Effector CD8-positive, alpha-beta T cell (primary cell): ENCODE measurements at places on chromosomes 13 and 19.

DNA sequence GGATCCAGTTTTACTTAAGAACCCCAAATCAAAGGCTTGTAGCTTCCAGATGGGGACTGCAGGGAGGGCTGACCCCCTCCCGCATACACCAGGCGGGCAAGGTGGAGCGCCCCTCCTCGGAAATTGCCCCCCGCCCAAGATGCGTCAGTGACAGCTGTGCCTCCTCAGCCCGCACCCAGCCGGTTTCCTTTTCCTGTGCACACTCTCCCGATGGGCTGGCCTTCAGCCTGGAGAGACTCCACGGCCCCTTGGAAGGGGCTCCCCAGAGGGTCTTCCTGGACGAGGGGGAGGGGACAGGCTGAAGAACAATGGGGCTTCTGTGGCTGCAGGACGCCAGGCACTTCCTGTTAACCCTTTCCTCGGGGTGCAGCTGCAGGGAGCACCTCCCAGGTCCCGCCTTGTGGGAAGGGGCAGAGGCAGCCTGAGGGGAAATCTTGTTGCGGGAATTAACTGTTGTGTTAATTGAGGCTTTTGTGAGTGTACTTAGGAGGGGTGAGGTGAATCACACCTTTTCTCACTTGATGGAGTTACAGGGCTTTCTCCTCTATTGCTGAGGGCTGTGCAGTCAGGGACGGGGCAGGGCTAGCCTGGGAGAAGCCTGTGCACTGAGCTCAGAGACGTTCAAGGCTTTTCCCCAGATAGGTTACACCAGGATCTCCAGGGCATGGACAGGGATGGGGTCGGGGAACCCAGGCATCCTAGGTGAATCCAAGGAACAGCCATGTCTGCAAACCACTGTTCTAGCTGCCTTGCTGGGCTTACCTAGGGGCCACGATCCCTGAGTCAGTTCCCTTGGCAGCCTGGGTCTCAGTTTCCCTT, 14.3 kb downstream of the IER2 start:
- peak; percentile 19 for DNase-seq

- DNase-seq: no peak
Measured at GRCh38 chr19:8607386-8607785, 3.1 kb downstream of the ADAMTS10 start.

DNA sequence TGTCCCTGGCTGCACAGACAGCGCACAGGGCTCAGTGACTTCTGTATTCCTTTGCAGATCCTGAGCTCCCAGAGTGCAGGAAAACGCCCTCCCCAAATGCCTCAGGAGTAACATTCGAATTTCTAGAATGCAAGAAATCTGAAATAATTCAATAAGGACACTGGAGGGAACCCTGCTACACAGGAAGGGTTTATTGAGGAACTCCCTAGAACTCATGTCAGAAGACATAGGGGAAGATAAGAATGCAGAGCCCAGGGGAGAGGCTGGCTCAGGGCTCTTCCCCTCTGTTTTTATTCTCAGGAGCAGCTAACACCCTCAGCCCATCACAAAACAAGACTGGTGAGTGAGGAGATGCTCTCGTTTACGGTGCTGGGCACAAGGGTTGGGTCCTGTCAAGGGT, 6.8 kb downstream of the LILRA1 start:
- DNase-seq: no peak

GRCh38 chr19:46944918-46945628, 74.6 kb upstream of the NPAS1 start:
- DNase-seq: no peak

DNA sequence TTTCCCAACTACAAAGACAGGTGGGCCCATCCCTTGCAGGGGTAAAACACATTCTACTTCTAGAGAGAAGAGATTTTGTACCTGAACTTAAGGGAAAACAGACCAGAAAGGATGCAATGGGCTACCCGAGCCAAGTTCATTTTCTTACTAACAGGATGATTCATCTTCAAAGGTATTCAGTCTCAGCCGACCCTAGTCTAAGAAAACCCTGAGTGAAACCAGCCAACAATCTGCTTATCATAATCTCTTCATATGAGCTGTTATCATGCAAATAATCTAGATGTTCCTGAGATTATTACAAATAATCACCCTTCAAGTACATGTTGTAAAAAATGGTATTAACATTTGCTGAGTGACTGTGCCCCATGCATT, 15.6 kb downstream of the PABPC3 start:
- no peak for DNase-seq

- DNase-seq: peak; percentile 14
Measured at GRCh38 chr13:75357576-75358289, 124.2 kb downstream of the TBC1D4 start.

GRCh38 chr13:40665126-40666044, 1.1 kb downstream of the FOXO1 start:
- DNase-seq: peak; percentile 16

GRCh38 chr19:39319098-39319891, 1.4 kb downstream of the LRFN1 start:
- DNase-seq: no peak

GRCh38 chr13:26007261-26008125, 44.3 kb downstream of the SHISA2 start:
- DNase-seq: no peak

DNA sequence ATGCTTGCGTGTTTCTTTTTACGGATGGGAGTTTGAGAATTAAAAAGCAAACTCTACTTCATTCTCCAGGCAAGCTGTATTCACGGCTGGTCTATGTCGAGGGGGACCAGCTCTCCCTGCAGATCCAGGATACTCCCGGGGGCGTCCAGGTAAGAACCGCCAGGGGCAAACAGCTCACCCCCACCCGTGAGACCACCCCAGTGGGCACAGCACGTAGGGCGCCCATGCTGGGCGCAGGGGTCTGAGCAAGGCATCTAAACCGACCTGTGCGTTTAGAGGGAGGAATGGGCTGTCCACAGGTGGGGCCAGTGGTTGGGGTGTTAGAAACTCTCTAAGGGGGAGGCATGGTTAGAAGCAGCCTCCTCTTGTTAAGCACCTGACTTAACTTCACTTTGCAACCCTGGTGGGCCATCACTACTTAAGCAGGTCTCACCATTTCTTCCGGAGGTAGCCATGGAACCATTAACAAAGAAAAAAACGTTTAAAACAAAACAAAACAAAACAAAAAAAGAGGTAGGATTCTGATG, 1.0 kb downstream of the RASL11A start:
- DNase-seq: no peak

DNA sequence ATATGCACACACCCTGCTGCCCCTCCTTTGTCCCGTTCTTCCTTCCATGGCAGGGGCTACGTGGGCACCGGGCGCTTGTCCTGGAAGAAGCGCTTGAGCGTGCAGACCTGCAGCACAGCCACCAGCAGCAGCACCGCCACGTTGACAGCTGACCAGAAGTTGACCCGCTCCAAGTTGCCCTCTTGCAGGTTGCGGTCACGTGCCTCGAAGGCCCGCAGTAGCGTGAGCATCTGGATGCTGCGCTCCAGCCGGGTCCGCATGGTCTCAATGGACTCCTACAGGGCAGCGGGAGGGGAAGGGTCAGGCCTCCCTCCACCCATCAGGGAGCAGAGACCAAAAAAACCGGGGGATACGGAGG, 3.1 kb downstream of the TMED1 start:
- DNase-seq: no peak

- DNase-seq: no peak
Measured at GRCh38 chr13:100485265-100485664, 103.3 kb downstream of the GGACT start.

DNA sequence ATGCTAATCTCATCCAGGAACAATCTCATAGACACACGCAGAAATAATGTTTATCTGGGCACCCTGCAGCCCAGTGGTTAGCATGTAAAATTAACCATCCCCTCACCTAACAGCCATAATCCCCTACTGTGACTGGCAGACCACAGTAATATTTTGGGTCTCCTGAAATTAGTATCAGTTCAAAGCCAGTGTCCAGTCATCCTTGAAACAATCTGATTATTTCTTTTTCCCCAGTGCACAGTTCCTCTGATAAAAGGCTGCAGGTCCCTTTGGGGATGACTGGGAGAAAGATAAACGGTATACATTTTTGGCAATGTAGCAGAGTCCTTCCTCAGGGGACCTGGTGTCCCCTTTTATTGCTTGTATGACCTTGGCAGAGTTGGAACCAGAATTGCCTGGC, 50.4 kb upstream of the CYSLTR2 start:
- DNase-seq: no peak

DNA sequence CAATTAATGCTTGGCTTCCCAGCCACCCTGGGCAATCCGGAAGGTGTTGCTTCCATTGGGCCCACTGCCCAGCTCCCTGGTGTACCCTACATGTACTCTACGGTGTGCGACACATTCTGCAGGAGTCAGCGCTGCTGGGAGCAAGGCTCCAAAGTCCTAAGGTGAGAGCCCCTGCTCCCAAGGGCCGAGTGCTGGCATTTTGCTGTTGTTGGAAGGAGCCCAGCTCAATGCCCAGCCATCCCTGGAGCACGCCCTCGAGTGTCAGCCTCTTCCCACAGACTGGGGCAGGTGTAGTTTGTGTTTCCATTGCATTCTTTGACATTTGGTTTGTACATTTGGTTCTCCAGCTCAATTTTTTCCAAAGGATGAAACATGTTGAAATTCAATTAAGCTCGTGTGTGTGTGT, 64.6 kb downstream of the GGACT start:
- DNase-seq: no peak

- DNase-seq: no peak
Measured at GRCh38 chr13:39748961-39749360, 93.5 kb downstream of the COG6 start.

GRCh38 chr13:33051632-33052031, 35.4 kb downstream of the KL start:
- no peak for DNase-seq

- no peak for DNase-seq
Measured at GRCh38 chr19:20278342-20278741, 111.3 kb downstream of the ZNF486 start.

DNA sequence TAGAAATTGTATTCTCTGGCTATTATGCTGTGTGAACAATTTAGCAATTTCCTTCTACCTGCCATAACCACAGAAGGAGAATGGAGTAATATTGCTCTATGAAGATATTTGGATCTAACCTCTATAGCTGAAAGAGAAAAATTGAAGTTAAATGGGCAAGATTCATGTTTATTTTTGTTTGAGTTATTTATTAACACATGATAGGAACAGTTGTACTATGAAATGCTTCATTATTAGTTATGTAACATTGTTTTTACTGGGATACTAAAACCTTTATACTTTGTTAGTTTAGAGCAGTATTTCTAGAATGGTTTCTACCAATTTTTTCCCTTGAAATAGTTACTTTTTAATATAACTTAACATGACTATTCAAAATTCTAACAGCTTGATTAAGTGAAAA, 27.3 kb upstream of the VWA8 start:
- no peak for DNase-seq

GRCh38 chr19:53818756-53819155, 5.4 kb downstream of the NLRP12 start:
- no peak for DNase-seq

DNA sequence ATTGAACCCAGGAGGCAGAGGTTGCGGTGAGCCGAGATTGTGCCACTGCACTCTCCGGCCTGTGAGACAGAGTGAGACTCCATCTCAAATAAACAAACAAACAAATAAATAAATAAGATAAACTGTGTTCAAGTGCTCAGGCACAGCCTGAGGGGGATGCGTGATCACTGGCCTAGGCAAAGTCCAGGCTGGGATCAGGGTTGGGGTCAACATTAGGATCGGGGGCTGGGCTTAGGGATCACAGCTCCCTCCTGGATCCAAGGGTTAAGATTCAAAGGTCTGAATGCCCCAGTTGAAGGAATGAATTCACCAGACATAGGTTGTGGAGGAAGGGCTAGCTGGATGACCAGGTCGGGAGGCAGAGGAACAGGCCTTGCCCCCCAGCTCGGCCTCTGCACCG, 1.9 kb upstream of the EXOC3L2 start:
- no peak for DNase-seq

GRCh38 chr13:59744747-59745391, 418.9 kb downstream of the DIAPH3 start:
- no peak for DNase-seq

DNA sequence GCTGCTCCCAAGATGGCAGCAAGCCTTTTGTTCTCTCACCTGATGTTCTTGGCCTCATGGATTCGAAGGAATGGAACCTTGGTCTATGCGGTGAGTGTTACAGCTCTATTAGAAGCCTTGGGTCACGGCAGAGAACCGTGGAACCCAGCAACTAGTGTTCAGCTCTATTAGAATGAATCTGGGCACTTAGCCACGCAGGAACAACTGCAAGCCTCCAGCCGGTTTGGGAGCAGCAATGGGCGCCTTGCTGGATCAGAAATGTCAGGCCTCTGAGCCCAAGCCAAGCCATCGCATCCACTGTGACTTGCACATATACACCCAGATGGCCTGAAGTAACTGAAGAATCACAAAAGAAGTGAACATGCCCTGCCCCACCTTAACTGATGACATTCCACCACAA, 1100.7 kb upstream of the PRR20A start:
- no peak for DNase-seq

- DNase-seq: no peak
Measured at GRCh38 chr13:49821216-49822009, 28.9 kb upstream of the KPNA3 start.

- no peak for DNase-seq
Measured at GRCh38 chr13:75960538-75960994, 324.4 kb downstream of the LMO7 start.

- no peak for DNase-seq
Measured at GRCh38 chr13:39044536-39044935, 6.3 kb downstream of the NHLRC3 start.

- no peak for DNase-seq
Measured at GRCh38 chr13:26022538-26023292, 29.1 kb downstream of the SHISA2 start.

- DNase-seq: no peak
Measured at GRCh38 chr13:82341116-82341515, 1541.2 kb downstream of the SLITRK1 start.

DNA sequence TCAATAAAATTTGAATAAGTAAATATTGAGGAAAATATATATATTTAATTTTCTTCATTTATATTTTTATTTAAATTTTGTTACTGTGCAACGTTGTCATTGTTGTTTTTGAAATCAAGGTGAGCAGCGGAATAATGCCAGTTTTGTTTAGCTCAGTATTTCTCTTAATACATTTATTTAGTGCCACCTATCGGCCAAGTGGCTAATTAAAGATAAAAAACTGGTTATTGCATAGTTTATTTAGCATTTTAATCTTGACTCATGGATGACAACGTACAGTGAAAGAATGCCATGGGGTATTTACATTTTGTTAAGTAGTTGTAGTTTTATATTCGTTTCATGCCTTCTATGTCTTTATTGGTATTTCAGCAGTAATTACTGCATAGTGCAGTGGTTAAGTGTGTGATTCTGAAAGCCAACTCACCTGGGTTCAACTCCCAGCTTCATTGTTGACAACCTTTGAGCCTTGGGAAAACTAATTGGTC, 265.9 kb downstream of the MYO16 start:
- DNase-seq: no peak

- DNase-seq: no peak
Measured at GRCh38 chr19:55304279-55304978, 20.6 kb downstream of the BRSK1 start.
